T-cell (primary cell): ENCODE measurements at places on chromosomes 3 and 15.
A peak's percentile ranks its signal among the peaks of the same experiment; 100 is the strongest.

DNA sequence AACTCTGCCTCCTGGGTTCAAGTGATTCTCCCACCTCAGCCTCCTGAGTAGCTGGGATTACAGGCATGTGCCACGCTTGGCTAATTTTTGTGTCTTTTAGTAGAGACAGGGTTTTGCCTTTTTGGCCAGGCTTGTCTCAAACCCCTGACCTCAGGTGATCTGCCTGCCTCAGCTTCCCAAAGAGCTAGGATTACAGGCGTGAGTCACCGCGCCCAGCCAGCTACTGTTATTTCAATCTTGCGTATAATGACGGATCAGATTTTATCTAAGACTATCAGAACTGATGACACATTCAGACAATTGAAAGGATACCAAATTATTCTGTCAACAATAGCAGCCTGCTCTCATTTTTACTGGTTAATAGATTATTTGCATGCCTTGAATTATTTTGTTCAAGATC, 612.2 kb downstream of the ZIC1 start:
- H3K27ac ChIP-seq, result no peak overlapping the region
- no peak for DNase-seq

GRCh38 chr3:142275856-142276255, 50.5 kb upstream of the GK5 start:
- H3K36me3 ChIP-seq, result no peaks in the 10 kb centered on the region
- H3K27ac ChIP-seq, result no peak overlapping the region
- peaks cover 24% of the 10 kb centered on the region for H3K4me1 ChIP-seq
- H3K4me3 ChIP-seq, result no peak overlapping the region
- no peaks in the 10 kb centered on the region for H3K27me3 ChIP-seq

DNA sequence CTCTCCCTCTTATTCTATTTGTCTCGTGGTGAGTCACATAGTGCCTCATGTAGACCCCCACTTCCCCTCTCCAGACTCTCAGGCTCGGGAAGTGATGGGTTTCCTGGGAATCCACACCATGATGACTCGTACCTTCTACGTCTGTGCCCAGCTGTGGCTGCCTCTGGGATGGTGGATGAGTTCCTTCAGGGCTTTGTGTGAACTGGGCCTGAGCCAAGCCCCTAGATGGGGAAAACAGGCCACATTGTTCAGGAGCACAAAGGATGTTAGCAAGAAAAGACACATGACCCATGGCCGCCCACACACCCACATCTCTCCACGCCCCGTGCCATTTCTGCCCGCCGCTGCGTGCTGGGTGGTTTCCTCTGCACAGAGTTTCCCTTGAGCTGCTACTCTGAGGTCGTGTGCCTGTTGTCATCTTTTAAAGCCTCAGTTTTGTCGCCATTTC, 10.5 kb downstream of the ISG20 start:
- peaks cover 52% of the 10 kb centered on the region for H3K4me1 ChIP-seq
- H3K36me3 ChIP-seq, result peaks cover 11% of the 10 kb centered on the region
- DNase-seq, result peak; percentile 67
- H3K27me3 ChIP-seq, result no peaks in the 10 kb centered on the region
- peak overlapping the region; percentile 91 for H3K27ac ChIP-seq

DNA sequence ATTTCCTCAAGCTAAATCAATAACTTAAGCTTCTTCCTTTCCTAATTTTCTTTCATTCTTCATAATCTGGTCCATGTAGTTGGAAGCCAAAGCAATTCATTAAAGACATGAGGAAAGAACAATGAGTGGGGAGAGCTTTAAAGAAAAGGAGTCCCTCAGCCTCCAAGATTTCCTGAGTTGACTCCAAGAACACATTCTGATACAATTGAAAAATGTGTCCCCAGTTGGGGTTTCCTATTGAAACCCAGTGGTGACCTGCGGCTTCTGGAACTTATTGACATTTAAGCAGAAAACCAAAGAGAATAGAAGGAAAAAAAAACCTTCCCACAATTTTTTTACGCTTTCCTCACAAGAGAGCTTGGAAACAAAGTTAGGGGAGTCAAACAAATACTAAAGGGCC, 37.0 kb downstream of the ATP8B4 start:
- H3K36me3 ChIP-seq, result no peaks in the 10 kb centered on the region
- no peak overlapping the region for H3K27ac ChIP-seq
- DNase-seq, result no peak
- H3K27me3 ChIP-seq, result no peaks in the 10 kb centered on the region
- no peak overlapping the region for H3K4me3 ChIP-seq

- no peaks in the 10 kb centered on the region for H3K36me3 ChIP-seq
- no peak for DNase-seq
- no peak overlapping the region for H3K27ac ChIP-seq
- H3K4me1 ChIP-seq, result no peaks in the 10 kb centered on the region
- no peaks in the 10 kb centered on the region for H3K27me3 ChIP-seq
Observed at GRCh38 chr3:33704891-33705290, 13.2 kb downstream of the CLASP2 start.

- H3K4me3 ChIP-seq, result peak within 1 kb of the TSS; percentile 96
- H3K36me3 ChIP-seq, result peaks cover 15% of the 10 kb centered on the region
- peak; percentile 58 for DNase-seq
- peak within 1 kb of the TSS; percentile 73 for H3K27ac ChIP-seq
- H3K4me1 ChIP-seq, result peaks cover 3% of the 10 kb centered on the region
Observed at GRCh38 chr15:43776718-43777266, at the start of gene ELL3. TSS of gene ELL3 (minus strand) at chr15:43776966. CDS start at chr15:43776901, 65 bp downstream.

GRCh38 chr15:73375012-73375411, 6.3 kb upstream of the HCN4 start:
- H3K4me3 ChIP-seq, result no peak overlapping the region
- H3K27ac ChIP-seq, result no peak overlapping the region
- no peak for DNase-seq
- H3K4me1 ChIP-seq, result no peaks in the 10 kb centered on the region
- H3K36me3 ChIP-seq, result no peaks in the 10 kb centered on the region

- DNase-seq, result no peak
- H3K4me3 ChIP-seq, result no peak overlapping the region
- H3K4me1 ChIP-seq, result peaks cover 11% of the 10 kb centered on the region
- no peaks in the 10 kb centered on the region for H3K36me3 ChIP-seq
Observed at GRCh38 chr15:63155486-63155885, 1.8 kb downstream of the RPS27L start.

GRCh38 chr3:31590650-31591049, 57.9 kb downstream of the STT3B start:
- no peak for DNase-seq
- H3K4me1 ChIP-seq, result peaks cover 2% of the 10 kb centered on the region
- no peak overlapping the region for H3K4me3 ChIP-seq
- no peaks in the 10 kb centered on the region for H3K27me3 ChIP-seq
- peaks cover 7% of the 10 kb centered on the region for H3K36me3 ChIP-seq

DNA sequence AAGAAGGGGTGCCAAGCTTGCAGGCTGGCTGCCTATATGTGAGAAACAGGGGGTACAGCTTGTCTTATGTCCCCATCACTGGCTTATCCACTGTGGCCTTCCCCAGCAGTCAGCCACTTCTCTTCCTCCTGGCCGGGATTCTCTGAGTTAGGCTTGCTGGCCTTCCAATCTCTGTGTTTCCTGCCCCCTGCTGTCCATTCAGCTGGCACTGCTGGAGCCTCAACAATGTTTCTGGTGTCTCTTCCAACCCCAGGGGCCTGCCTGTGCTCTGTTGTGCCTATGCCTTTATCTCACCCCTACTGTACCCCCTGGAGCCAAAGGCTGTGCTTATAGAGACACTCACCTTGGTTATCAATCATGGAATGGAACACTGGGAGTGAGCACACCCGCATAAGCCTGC, 36.5 kb downstream of the ANAPC13 start:
- peaks cover 13% of the 10 kb centered on the region for H3K27me3 ChIP-seq
- no peak for DNase-seq
- no peak overlapping the region for H3K27ac ChIP-seq

- H3K4me1 ChIP-seq, result peaks cover 18% of the 10 kb centered on the region
- H3K27me3 ChIP-seq, result peaks cover 7% of the 10 kb centered on the region
- H3K4me3 ChIP-seq, result no peak overlapping the region
- DNase-seq, result no peak
- no peak overlapping the region for H3K27ac ChIP-seq
- H3K36me3 ChIP-seq, result no peaks in the 10 kb centered on the region
Observed at GRCh38 chr15:84976746-84977345, 4.8 kb upstream of the PDE8A start.
